CD4-positive, alpha-beta T cell treated with Interleukin-15 for 4 hours (primary cell): ENCODE measurements at places on chromosomes 12 and 14.

DNA sequence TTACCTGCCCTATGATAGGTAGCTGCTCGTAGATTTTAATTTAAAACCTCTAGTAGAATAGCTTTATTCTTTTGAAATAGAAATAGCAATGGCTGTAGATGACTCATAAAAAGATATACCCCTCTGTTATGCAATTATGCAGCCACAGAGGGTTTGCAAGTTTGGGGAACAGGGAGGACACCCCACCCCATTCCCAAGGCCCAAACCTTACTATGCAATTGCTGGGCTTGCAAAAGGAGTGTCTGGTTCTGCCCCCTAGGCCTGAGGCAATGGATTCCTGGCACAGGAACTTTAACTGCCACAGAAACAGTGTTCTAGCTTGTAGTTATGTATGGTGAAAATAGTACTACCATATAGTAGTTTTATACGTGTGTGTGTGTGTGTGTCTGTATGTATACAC is 403.3 kb downstream of the ADAMTS20 start:
- DNase-seq: no peak

GRCh38 chr14:39351708-39352107 is 80.5 kb downstream of the FBXO33 start:
- DNase-seq: no peak

DNA sequence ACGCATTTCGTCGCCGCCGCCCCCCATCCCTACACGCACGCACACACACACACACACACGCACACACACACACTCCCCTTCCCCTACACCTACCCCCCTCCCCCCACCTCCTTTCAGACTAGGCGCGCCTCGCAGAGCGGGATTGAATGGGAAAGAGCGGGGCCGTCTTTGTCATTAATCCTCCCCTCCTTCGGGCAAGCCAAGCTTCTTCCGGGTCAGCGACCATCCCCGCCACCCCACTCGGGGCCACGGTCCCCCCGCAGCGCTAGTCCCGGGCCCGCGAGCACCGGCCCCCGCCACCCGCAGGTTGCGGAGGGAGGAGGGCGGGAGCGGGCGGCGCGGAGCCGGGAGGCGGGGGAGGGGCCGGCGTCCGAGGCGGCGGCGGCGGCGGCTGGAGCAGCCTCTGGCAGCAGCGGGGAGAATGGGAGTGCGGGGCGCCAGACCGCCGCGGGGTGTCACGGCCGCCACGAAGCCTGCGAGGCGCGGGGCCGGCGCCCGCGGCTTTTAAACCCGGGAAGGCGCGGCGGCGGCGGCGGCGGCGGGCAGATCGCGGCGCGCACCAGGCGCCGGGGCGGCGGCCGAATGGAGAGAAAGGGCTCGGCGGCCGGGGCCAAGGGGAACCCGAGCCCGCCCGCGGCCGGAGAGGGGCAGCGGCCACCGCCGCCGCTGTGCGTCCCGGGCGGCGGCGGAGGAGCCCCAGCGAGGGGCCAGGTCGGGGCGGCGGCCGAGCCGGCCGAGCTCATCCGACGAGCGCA is at the start of gene TTC9:
TSS of gene TTC9 (plus strand) at position 369 of the 755 bp plus-strand sequence. CDS start at position 583, 214 bp downstream.
- no peak for DNase-seq

- no peak for DNase-seq
Measured at GRCh38 chr14:102471921-102472790, 37.4 kb downstream of the ANKRD9 start.

- DNase-seq: no peak
Measured at GRCh38 chr14:102863381-102863780, 59.1 kb upstream of the AMN start.

DNA sequence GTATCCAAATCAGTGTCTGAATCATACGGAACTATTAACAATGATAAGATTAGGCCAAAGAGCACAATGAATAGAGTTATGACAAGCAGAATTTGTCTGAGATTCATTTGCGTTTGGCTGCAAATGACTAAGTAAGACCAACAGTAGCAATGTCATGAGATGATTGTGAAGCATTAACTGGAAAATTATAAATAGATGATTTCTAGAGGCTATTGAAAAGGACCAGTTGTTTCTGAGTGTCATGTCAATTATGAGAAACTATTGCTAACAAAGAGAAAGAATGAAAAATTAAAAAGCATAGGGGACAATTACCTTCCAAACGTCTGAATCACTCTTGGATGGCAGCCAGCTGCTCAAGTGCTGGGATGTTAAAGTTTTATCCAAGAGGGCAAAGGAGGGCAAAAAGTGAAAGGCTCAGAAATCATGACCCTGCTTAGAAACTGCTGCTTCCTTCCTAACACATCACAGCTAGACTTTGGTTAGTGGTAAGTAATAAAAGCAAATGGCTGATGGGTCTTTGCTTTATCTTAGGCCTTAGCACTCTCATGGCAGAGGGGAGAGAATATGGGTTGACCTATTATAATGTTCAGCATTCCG is 89.0 kb downstream of the AKAP6 start:
- no peak for DNase-seq

- DNase-seq: no peak
Measured at GRCh38 chr12:105355752-105356151, 25.3 kb downstream of the C12orf75 start.

DNA sequence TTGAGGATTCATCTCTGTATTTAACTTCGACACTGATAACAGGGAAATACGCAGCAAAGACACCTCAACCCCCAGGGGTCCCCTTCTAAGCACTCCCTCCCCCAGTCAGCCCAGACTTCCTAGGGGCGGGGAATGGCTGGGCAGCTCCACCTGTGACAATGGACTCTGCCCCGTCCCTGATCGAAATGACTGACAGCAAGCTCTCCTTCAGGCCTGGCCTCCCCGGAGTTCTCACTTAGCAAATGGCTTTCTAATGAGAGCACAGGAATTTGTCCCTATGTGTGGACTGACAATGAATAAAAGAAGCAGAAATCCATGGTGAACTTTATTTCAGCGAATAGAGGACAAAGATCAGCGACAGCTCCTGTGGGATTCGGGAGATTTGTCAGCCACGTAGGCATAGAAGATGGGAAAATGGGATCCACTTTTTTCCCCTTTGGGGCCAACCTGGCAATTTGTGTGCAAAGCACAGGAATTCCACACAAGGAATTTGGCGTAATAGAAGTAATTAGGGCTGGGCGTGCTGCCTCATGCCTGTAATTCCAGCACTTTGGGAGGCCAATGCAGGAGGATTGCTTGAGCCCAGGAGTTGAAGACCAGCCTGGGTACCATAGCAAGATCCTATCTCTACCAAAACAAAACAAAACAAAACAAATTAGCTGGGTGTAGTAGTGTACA is 63.8 kb downstream of the TNFAIP2 start:
- no peak for DNase-seq

GRCh38 chr14:98167705-98168104 is 1104.3 kb downstream of the BCL11B start:
- peak; percentile 32 for DNase-seq

DNA sequence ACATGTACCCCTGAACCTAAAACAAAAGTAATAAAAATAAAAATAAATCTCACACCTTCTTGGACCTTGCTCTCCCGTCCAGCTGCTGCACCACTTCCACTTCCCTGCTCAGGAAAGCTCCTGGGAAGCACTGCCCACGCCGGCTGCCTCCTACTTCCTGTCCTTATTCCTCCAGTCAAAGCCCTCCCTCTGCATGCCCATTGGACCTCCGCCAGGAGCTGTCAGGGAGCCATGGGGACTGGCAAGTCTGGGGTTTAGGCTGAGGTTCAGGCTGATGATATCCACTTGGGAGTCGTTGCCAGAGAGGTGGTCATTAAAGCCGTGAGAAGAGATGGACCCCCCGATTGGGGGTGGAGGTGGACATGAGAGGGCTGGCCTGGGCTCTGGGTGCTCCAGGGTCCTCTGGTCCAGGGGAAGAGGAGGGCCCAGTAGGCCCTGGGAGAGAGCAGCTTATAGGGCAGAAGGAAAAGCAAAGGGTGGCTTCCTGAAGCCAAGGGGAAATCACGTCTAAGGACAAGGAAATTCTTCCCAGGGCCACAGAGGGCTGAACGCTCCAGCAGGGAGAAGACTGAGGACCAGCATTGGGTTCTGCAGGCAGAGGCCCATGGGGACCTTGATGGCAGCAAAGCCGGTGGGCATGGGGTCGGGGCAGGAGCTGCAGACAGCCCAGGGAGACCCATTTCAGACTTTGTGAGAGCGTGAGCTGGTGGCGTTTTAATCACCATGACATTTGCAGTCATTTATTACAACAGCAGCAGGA is 78.7 kb downstream of the FZD10 start:
- DNase-seq: no peak

- DNase-seq: no peak
Measured at GRCh38 chr12:18753481-18754123, 15.7 kb downstream of the CAPZA3 start.

DNA sequence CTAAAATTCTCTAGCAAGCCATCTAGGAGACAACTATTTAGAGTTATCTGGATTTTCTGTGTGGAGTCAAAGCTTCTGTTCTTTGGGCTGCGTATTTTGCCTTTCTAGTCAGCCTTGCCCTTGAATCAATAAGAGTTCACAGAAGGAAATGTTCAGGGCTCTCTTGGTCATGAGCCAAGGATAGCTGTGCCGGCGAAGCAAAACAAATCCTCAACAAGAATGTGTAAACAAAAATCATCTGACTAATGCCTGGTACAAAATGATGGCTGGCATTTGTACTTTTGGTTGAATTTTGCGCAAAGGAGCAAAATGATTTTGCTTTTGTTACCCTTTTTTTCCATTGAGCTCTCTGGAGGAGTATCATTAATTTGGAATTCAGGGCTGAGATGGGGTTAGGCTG is 171.1 kb downstream of the DACT1 start:
- no peak for DNase-seq

- no peak for DNase-seq
Measured at GRCh38 chr12:99479149-99479548, 168.4 kb upstream of the GARIN6 start.

DNA sequence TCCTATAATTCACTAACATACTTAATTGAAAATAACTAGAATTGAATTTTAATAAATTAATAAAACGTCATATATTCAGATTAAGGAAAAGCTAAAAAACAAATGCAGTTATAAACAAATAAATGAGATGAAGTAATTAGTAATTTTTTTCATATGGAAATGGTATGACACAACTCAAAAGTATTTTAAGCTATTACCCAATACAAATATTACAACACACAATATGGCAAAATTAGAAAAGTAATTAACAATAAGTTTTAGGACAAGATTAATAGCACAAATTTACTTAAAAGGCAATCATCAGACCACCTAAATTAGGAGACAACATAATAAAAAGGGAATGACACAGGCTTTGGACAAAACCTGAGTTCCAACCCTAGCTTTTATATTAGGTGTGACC is 81.7 kb downstream of the EEA1 start:
- no peak for DNase-seq
